ENCODE measurements at places on chromosomes 6 and 20.

DNA sequence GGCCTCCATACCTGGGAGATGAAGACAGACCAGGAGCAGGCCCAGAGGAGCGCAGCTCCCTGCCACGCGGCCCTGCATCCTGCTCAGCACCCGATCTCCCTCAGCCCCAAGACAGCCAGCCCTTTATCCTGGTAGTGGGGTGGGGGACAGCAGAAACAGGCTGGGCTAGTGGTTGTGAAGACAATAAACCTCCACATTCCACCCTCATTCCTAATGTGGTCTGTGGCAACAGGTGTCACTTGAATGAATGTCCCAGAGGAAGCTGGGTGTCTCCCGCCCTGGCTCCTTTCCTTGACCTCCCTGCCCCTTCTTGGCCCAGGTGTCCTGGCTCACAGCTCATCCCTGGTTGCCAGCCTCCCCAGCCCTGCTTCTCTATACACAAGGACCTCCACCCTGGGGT is at the start of gene C6orf15:
Gene C6orf15, minus strand, starts transcription at position 98 of the 400 bp plus-strand sequence. Its CDS starts 20 bp downstream, at position 78.
- DNase-seq = no peak

DNA sequence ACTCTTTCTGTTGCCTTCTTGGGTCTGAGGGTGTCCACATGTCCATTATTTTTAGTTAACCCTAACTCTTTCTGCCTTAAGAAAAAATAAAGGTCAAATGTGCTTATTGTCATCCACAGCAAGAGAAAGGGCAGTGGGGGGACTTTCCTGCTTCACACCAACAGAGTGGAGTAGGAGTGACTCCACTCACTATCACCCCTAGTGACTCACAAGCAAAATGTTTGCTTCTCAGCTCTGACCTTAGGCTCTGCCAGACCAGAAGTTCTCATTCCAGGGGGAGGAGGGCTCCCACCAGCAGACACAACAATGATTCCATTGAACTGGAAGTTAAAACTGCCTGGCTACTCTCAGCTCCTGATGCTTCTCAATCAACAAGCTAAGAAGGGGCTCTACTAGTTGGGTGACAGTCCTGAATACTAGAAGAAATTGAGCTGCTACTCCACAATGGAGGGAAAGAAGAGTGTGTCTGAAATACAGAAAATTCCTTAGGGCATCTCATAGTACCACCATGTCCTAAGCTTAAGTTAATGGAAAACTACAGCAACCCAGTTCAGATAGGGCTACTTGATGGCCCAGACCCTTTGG is 83.9 kb upstream of the AFDN start:
- no peak for DNase-seq

DNA sequence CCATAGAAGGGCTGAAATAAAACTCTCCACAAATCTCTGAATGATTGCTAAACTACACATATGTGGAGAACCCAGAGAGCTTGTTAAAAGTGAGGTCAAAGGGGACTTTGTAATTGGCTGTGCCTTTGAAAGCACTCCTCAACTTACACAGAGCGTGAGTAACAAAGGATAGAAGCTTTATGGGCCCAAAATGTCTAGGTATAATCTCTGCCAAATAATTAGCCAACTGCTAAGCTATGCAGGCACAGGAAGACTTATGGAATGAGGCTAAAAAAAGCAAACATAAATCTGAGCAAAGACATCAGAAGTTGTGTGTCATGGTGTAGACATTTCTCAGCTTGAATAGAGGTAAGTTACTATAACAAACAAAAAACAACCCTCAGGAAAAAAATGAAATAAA is 23.3 kb upstream of the UST start:
- no peak for DNase-seq

- DNase-seq = no peak
Observed at GRCh38 chr20:23909390-23909789, 29.8 kb upstream of the CST5 start.

- DNase-seq = no peak
Observed at GRCh38 chr6:126781582-126781981, 336.9 kb upstream of the RSPO3 start.

DNA sequence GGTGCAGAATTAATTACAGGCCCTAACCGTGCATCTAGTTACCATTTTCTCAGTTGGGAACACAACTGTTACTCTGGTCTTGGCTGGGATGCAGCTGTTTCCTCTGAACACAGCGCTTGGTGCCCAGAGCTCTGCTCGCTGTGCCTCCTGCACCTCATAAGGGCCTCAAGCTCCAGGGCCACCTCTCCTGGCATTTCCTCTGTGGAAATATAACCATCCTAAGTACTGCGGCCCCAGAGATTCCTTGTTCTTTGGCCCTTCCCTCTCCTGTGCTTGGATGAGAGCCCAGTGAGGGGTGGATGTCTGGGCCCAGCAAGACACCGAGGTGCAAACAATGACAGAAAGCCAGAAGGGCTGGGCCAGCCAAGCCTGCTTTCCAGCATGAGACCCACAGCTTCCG is 169.9 kb upstream of the CST7 start:
- DNase-seq = no peak

DNA sequence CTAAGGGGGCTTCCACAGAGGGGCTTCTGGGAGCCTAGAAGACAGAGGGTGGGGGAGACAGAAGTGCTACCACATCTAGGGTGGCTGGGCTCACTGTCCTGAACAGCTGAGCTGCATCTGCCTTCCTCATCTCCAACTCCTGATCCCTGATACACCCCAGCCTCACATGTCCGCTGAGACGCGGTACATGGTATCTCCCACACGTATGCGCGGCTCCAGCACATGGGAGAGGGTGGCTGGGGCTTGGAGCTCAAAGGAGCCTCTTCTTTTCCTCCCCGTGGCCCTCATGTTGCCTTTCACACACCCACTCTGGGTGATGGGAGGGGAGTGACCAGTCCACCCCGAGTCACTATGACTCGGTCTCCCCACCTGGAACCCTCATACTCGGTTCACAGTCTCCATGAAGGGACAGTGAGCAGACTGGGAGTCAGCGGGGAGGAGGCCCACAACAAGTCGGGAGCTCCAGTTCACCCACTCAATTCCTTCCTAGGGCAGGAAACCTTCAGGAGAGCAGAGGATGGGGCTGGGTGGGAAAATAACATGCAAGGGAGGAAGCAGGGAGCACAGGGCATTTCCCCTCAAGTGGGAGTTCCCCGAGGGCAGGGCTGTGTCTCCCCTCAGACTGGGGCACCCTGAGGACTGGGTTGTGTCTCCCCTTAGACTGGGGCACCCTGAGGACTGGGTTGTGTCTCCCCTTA is 61.7 kb downstream of the MRPL14 start:
- DNase-seq = no peak

- DNase-seq = no peak
Observed at GRCh38 chr6:134391205-134391604, 73.3 kb upstream of the SGK1 start.

- no peak for DNase-seq
Observed at GRCh38 chr6:135250234-135250633, 69.1 kb downstream of the MYB start.

DNA sequence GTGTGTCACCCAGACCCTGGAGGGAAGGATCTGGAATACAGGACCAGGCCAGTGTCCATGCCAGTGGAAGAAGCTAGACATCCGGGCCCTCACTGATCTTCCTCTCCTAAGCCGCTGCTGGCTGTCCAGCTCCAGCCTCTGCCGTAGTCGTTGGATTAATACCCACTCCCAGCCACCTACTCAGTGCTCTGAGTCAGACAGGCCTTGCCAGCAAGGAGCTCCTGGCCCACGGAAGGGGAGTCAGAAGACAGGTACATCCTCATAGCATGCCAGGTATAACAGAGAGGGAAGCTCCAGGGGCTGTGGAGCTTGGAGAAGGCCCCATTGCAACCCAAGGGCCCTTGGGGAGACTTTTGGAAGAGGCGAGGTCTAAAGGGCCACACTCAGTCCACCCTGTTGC is 49.0 kb downstream of the STK35 start:
- no peak for DNase-seq

DNA sequence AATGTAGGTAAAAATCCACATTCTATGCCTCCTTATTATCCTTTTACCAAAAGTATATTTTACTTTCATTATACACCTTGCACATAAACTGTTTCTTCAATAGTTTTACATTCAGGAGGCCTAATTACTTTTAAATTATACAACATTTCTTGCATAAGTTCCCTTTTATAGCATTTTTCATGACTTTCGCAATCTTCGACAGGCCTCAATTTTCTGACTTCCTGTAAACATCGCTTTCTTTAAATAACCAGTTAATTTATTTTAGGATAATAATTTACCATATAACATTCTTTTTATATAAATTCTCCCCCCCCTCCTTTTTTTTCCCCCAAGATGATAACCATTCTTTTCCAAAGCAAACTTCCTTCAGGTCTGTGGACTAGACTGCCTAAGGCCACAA is 9.2 kb downstream of the SLC35A1 start:
- DNase-seq = no peak

DNA sequence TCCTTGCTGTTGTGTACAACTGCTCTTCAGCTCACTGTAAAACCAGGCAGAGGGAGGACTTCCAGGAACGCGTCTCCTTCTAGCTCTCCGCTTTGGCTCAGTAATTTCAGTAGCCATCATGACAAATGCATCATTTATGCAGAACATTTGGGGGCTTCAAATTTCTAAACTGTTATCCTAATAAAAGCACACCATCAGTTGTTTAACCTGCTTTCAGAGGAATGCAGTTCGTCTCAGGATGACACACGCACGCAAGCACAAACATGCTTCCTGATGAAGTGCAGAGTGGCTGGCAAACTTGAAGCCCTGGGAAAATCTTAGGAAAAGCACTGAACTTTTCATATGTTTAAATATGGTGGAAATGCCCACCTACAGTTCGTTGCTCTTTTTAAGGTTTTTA is 24.4 kb downstream of the SLC22A23 start:
- no peak for DNase-seq

- DNase-seq = peak; percentile 77
Observed at GRCh38 chr20:58597249-58597891, 53.7 kb upstream of the STX16 start.

GRCh38 chr6:70282919-70283461 is 19.9 kb downstream of the COL9A1 start:
- peak; percentile 18 for DNase-seq

- DNase-seq = no peak
Observed at GRCh38 chr6:117167520-117168271, 97.7 kb upstream of the VGLL2 start.

- DNase-seq = no peak
Observed at GRCh38 chr6:134267917-134268361, 50.0 kb downstream of the SGK1 start.

- no peak for DNase-seq
Observed at GRCh38 chr6:72966628-72967280, 258.5 kb downstream of the KHDC1L start.

- DNase-seq = no peak
Observed at GRCh38 chr6:8080362-8081151, 16.4 kb upstream of the BLOC1S5 start.

GRCh38 chr6:160883999-160884398 is 107.6 kb upstream of the MAP3K4 start:
- no peak for DNase-seq

DNA sequence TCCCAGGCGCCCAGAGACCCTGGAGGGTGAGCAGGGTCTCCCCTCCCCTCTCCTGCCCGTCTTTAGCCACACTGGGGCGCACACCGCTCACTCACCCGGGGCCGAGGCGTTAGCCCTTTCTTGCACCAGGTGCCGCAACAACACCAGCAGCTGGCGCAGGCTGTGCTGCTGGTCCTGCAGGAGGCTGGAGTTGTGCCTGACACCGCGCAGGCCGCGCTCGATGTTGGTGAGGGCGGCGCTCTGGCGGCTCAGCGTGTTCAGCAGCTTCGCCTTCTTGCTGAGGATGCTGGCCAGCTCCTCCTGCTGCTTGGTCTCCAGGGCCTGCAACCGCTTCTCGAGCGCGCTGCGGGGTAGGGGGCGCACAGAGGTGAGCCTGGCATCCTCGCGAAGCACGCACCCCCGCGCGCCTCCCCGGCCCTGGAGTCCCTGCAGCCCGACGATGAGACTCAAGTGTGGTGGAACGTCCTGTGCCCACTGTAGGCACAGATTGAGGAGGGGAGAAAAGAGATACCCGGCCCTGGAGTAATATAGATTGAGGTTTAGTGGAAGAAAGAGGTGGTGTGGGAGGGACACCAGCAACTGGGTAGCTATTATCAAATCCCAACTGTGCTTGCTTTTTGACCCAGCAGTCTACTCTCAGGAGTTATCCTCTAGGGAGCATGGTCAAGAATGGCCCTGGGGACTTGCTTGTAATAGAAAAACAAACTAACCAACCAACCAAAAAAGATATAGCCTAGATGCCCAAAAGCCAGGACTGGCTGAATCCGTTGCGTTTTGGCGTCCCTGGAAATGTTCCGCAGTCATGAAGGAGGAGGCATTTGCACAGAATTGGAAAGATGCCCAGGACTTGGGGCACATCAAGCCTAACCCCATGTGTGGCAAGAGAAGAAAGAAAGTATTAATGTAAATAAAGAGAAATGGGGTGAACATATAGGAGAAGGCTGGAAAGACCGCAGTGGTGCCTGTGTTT is 30.9 kb downstream of the ANGPT4 start:
- DNase-seq = peak; percentile 70

DNA sequence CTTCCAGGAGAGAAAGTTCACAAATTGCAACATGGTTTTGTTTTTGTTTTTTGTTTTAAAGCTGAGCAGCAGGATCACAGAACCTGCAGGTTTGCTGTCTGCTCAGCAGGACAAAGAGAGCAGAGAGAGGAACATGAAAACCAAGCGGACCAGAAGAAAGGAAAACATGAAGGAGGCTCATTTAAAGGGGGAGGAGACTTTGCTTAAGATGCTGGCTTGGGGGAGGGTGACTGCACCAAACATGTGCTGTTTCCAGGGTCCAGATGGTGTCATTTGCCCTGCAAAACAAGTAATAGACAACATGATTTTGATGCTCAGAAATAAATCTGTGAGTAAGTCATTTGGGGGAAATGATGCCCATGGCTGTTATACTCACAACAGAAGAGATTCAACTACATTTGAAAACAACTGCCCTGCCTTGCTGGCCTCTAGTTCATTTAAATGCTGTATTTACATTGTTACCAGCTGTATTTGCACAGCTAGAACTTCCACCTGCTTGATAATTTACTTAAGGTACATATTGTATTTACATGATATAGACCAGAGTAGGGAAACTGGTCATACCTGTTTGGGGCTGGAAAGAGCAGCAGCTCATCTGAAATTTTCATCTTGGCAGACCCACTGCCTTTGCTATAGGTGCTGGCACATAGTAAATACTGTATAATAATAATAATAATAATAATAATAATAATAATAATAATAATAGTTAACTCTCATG is 32.2 kb upstream of the CHD6 start:
- peak; percentile 65 for DNase-seq

DNA sequence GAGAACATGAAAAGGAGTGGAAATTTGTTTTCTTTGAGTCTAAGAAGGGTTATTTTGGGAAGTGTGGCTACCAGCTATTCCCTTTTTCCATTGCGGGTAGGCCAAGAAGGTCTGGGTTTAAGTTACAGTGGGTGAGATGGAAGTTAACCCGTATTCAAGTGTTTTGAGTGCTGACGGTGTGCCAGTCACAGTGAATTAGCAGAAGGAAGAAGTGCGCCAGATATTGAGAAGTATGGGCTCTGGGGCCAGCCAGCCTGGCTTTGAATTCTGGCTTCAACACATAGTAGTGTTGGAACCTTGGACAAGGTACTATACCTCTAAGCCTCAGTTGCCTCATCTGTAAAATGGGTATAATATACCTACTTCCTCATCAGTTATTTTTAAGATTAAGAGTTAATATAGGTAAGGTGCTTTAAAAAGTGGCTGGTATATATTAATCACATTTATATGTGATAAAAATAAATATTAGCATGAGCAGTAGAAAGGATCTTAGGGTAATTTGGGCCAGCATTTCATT is 16.3 kb downstream of the ZNF76 start:
- no peak for DNase-seq

GRCh38 chr20:34977365-34978091 is 21.9 kb downstream of the MYH7B start:
- DNase-seq = no peak

Measured in SK-N-DZ (cell line).